GM23248 (cell line): ENCODE measurements at places on chromosomes 11 and 22. TPM values are rescaled to one million over a fixed set of nuclear protein-coding genes. Genes with fewer than 3 reads are reported as not detected.

Gene BATF2
- total RNA-seq = 4.0 TPM in 1 of 2 replicates, not detected in the other

DNA sequence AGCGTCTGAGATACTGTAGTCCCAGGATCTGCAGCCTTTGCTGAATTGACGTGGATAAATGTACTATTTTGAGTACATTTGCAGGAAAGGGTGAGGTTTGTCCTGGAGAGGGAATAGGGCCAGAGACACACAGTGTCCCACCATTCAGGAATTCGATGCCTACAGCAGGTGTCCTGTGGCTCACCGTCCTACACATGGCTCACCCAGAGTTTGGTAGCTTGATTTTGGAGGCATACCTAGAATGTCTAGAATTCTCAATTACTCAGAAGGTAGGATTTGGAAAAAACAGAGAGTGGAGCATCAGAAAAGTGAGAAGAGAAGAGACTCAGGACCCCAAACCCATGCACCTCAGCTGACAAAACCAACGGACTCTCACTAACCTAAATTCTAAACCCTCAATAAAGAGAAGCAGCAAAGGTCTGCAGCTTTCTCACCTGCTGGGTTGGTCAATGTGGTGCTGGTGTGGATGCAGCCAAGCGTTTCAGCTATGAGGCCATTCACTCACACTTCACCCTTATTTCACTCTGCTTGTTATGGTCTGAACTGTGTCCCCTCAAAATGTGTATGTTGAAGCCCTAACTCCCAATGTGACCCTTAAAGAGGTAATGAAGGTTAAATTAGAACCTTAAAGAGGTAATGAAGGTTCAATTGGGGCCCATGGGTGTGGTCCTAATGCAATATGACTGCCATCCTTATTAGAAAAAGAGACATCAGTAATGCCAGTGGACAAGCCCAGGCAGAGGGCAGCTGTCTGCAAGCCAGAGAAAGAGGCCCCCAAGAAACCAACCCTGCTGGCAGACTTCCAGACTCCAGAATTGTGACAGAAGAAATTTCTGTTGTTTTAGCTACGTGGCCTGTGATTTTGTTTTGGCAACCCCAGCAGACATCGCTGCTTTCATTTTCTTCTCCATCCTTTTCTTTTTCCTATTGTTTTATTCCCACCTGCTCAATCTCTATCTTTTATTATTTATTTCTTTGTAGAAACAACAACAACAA lies 187.8 kb downstream of the SNX19 start:
- no peak for DNase-seq
- H3K4me1 ChIP-seq = peaks cover 4% of the 10 kb centered on the region; the same call in 1 of the 2 replicates
- H3K36me3 ChIP-seq = no peaks in the 10 kb centered on the region

- peak; percentile 53 for DNase-seq
- H3K36me3 ChIP-seq = no peaks in the 10 kb centered on the region
- H3K27me3 ChIP-seq = no peaks in the 10 kb centered on the region
- H3K4me1 ChIP-seq = no peaks in the 10 kb centered on the region; the same call in 1 of the 2 replicates
- no peak overlapping the region for H3K27ac ChIP-seq
These were observed 1.6 kb downstream of the OR10A2 start for GRCh38 chr11:6864438-6864837.

Gene SLC5A1
- not detected in 2 replicates for total RNA-seq

Gene WNT11
- total RNA-seq = 0.63 TPM in 1 of 2 replicates, not detected in the other

- H3K4me1 ChIP-seq = no peaks in the 10 kb centered on the region
- H3K27me3 ChIP-seq = peaks cover 3% of the 10 kb centered on the region
- no peak overlapping the region for H3K27ac ChIP-seq
- no peaks in the 10 kb centered on the region for H3K36me3 ChIP-seq
These were observed 50.9 kb upstream of the TP53I11 start for GRCh38 chr11:45001466-45002165.

DNA sequence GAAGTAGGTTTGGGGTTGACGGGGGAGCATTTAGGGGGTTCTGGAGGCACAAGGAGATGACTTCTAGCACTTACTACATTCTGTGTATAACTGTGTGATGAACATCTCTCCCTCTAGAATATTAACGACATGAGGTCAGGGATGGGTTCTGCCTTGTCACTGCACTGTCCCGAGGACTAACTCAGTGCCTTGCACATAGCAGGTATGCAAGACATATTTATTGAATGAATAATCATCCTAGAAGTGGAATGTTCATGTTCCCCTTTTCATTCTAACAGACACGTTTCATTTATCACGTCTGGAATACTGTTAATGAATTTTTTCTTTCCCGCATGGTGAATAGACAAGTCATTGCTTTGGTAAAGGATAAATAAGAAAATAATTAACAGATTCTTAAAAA lies 12.6 kb downstream of the SYT13 start:
- H3K4me1 ChIP-seq = no peaks in the 10 kb centered on the region
- H3K27me3 ChIP-seq = peaks cover 58% of the 10 kb centered on the region
- H3K4me3 ChIP-seq = no peak overlapping the region
- no peak for DNase-seq
- H3K36me3 ChIP-seq = no peaks in the 10 kb centered on the region

Gene PLAAT2
- total RNA-seq = not detected in 2 replicates

- no peak overlapping the region for H3K4me3 ChIP-seq
- no peaks in the 10 kb centered on the region for H3K36me3 ChIP-seq
- no peak overlapping the region for H3K27ac ChIP-seq
These were observed 10.8 kb downstream of the SGSM1 start for GRCh38 chr22:24816806-24817205.

DNA sequence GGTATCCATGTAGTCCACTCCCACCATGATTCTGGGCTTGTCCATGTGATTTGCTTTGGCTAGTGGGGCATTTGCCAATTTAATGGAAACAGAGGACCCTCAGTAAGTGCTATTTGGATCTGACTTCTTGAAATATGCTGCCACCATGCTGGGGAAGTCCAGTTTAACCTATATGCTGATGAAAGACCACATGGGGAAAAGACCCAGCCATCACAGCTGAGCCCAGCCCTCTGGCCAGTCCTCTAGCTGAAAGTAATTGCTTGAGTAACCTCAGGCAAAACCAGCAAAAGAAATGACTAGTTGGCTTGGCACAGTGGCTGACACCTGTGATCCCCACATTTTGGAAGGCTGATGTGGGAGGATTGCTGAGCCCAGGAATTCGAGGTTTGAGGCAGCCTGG lies 61.5 kb downstream of the ATG16L2 start:
- H3K36me3 ChIP-seq = no peaks in the 10 kb centered on the region; the same call in 1 of the 2 replicates
- DNase-seq = no peak
- no peak overlapping the region for H3K27ac ChIP-seq
- H3K4me1 ChIP-seq = no peaks in the 10 kb centered on the region

- H3K4me1 ChIP-seq = peaks cover 5% of the 10 kb centered on the region; the same call in 1 of the 2 replicates
- no peak overlapping the region for H3K4me3 ChIP-seq
- no peaks in the 10 kb centered on the region for H3K27me3 ChIP-seq
- DNase-seq = no peak
These were observed 64.2 kb downstream of the ENDOD1 start for GRCh38 chr11:95153857-95154246.

DNA sequence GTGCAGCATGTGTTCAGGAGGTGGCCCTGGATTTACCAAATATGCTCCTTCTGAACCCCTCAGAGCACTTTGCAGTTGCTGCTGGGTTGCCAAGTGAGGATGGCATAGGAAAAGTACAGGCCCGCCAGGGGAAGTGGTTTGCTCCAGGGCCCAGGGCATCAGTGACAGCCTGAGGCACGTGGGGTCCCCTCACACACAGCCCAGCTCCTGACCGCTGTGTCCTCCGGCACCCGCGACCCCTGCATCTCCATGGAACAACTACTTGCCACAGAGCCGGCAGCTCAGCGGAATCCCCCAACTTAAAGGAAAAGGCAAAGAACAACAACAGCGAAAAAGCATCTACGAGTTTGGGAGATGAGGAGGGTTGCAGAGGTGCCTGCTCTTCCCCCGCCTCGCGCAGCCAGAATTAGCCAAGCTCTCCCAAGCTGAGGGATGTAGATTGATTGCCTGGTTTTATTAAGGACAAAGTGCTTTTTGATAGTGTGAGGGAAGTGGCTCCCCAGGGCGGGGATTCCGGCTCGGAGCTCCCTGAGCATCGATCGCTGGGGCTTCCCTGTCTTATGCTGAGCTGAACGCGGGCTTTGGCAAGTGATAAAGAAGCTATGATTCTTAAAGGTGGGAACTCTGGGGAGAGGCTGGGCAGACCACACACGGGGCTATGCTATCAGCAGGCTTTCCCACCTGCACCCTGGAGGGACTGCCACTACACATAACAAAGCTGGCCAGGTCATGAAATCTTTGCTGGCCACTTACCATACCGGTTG lies 174.5 kb downstream of the CEP164 start:
- H3K27ac ChIP-seq = no peak overlapping the region
- no peaks in the 10 kb centered on the region for H3K36me3 ChIP-seq
- no peak for DNase-seq
- no peak overlapping the region for H3K4me3 ChIP-seq
- H3K27me3 ChIP-seq = peaks cover 24% of the 10 kb centered on the region; the same call in 1 of the 2 replicates

Gene CCDC15
- total RNA-seq = 0.97 and 1.3 TPM in 2 replicates

Gene UQCR10
- 39.7 and 45.0 TPM in 2 replicates for total RNA-seq

DNA sequence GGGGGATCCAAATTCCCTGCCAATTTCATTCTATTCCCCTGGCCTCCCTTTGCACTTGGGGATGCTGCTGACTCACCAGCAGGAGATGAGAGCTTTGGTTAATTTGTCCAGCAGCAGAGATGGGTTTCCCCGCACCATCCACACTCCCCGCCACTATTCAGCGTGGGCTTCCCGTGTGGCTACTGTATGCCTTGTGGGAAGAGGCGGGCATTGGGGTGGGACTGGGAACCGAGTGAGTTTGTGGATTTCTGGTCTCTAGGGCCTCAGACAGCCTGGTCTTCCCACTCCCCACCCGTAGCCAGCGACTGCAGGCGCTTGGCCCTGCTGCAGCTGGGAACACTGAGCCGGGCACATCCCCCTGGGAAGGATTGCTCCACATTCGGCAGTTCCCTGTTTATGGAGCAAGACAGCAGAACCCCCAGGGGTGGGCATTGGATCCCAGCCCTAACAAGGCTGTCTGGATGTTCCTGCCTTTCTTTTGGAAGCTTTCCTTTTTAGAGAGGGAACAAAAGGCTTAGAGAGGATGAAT lies 23.4 kb downstream of the KIAA1671 start:
- peak; percentile 59 for DNase-seq
- no peaks in the 10 kb centered on the region; the same call in 1 of the 2 replicates for H3K27me3 ChIP-seq
- H3K4me3 ChIP-seq = no peak overlapping the region

- H3K4me1 ChIP-seq = no peaks in the 10 kb centered on the region
- H3K27me3 ChIP-seq = peaks cover 25% of the 10 kb centered on the region
- H3K4me3 ChIP-seq = no peak overlapping the region
- no peak for DNase-seq
These were observed 59.5 kb downstream of the DHCR7 start for GRCh38 chr11:71388637-71389235.

Gene OR2AG1
- total RNA-seq = not detected in 2 replicates
